ENCODE measurements at places on chromosomes 13 and 19.

DNA sequence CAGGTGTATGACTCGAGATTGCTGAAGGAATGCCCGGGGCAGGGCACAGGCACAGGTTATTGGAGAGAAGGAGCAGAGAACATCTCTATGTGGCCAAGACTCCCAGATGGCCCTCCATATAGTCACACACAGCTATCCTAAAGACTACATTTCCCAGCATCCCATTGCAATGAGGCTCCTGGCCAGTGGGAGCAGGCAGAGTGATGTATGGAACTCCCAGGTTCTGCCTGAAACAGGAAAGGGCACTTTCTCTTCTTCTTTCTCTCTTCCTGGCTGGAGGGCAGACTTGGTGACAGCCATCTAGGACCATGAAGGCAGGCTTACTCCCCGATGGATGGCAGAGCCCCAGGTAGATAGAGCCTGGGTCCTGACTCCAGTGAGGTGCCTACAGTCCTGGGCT, 13.5 kb downstream of the PPP1R13L start:
- no peak for DNase-seq

DNA sequence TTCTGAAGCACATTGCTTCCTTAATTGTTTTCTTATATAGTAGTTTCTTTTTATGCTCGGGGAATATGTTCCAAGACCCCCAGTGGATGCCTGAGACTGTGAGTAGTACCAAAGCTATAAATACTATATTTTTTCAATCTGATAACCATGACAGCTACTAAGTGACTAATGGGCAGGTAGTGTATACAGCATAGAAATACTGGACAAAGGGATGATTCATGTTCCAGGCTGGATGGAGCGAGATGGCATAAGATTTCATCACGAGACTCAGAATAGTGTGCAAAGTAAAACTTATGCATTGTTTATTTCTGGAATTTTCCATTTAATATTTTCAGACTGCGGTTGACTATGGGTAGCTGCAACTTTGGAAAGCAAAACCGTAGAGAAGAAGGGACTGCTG, 47.9 kb upstream of the OLFM4 start:
- no peak for DNase-seq

- no peak for DNase-seq
Observed at GRCh38 chr13:30965380-30965779, 32.9 kb downstream of the TEX26 start.

DNA sequence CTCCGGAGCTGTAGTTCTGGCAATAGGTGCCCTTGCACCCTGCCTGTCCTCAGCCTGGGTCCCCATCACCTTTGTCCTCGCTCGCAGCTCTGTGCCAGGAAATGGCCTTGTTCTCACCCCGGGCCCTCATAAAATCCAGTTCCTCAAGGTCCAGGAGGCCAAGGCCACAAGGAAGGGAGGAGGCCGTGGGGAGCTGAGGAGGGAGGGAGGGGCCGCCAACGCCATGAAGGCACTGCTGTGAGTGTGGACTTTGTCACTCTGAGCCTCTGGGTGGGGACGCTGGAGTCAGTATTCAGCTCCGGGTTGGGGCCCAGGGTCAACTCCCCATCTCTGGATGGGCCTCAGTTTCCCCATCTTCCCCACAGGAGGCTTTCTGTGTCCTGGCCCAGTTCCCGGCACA, 9.2 kb upstream of the GNA11 start:
- no peak for DNase-seq

- DNase-seq = no peak
Observed at GRCh38 chr13:90835826-90836225, 511.7 kb upstream of the MIR17HG start.

DNA sequence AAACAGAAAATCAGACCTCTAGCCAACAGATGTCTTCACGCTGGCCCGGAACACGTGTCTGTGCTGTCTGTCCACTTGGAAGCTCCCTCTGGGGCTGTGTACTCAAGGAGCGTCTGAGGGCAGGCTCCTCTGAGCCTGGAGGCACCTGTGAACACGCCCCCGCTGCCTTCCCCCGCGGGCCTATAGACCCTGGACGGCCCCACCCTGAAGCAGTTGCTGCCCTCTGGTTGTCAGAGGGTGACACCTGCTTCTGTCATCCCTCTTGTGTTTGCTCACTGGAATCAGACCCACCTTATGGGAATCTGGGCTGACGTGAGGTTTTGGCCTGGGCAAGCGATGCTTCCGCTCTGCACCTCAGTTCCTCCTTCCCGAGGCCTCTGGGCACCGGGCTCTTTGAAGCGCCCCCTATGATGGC, 19.2 kb downstream of the EPN1 start:
- no peak for DNase-seq

DNA sequence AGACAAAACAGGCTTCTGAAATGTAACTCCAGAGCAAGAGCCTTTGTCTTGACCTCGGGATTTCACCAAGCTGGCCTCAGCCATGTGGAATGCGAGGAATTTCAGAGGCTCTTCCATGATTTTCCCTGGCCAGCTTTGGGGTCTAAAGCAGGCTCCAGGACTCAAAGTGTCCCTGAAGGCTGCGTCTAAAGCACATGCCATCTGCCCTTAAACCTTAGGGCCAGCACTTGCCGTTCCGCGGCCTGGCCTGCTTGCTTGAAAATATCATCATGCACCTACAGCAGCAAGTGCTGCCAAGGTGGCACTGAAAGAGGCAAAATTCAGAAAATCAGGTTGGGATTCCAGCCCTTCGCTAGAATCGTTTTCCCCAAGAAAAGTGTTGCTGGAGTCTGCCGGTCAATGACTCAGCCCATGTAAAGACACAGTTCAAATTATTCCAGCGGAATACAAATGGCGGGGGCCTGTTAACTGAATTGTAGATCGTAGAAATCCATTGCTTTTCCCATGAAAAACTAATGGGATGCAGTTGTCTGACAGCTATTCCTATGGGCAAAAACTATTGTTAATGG, 105.7 kb upstream of the RAP2A start:
- no peak for DNase-seq

- no peak for DNase-seq
Observed at GRCh38 chr19:46967578-46968032, 52.0 kb upstream of the NPAS1 start.

DNA sequence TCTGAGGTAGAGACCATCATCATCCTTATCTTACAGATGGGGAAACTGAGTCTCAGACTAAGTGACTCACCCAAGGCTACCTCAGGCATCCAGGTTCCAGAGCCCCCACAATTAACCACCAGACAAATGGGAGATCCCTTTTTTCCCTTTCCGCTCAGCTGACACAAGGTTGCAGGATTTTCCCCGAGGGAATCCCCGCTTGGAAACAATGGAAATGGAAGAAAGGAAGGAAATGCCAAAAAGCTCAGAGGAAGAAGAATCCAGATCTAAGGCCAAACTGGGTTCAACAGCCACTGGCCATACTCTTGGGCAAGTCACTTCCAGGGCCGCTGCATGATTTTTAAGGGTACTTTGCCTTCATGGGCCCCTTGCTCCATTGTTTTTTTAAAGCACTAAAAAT, 1.6 kb downstream of the ZNF71 start:
- DNase-seq = no peak

GRCh38 chr19:15457701-15458484, 6.5 kb downstream of the RASAL3 start:
- DNase-seq = no peak

- DNase-seq = no peak
Observed at GRCh38 chr13:28566283-28566682, 71.4 kb upstream of the FLT1 start.

GRCh38 chr19:13795595-13796300, 505 bp downstream of the ZSWIM4 start:
- DNase-seq = no peak

DNA sequence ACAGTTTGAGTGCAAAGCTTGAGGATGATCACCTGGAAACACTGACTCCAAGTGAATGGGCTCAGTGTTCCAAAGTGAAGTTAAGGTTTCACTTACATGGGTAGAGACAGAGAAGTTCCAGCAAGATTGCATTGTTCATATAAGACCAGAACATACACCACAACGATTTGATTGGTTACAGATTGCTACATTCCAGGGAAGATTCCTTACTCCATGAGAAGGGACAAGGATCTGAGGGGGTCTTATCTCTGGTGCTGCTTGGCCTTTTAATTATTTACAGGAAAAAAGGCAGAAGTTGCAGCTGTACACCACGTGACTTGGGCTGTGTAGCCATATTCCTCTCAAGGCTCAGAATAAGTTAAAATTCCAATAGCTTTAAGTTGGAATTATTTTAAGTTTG, 12.3 kb downstream of the WDFY2 start:
- DNase-seq = no peak

DNA sequence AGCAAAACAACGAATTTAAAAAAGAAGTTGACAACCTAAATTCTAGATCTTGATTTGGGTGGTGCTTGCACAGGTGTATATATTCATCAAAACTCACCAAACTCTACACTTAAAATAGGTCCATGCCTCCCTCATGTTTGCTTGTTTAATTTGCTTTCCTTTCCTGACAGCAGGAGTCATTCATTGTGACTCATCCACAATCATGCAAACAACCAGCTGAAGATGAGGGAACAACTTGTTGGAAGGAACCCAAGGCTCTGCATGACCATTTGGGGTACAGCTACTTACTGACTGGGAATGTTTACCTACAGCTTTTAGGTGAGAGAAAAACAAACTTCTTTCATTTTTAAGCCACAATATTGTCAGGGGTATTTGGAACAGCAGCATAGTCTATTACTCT, 96.6 kb downstream of the RXFP2 start:
- DNase-seq = no peak

DNA sequence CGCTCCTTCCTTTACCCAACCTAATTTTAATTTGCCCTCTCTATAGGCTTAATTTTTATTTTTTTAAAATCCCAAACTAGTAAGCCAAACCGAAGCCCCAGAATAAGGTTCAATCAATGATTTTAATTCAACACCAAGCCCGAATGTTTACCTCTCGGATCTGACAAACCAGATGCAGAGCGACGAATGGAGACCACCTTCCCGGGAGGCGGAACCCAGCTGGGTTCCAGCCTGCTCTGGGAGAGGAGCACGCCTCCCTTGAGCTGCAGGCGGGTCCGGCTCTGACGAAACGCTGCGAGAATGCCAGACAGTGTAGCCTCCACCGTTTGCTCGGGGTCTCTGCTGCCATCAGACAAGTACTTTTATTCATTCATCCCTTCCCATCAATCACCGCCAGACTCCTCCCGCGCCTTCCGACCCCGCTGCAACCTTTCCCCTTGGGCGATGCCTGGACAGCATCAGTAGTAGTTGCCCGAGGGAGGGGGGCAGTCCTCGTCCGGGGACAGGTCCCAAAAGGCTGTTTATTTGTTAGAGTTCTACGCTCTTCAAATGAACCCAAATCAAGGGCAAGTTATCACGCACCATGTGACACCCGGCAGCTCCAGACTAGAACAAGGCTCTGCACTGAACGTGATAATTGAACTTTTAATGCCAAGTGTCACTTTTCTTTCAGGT, 752 bp upstream of the EDNRB start:
- no peak for DNase-seq

DNA sequence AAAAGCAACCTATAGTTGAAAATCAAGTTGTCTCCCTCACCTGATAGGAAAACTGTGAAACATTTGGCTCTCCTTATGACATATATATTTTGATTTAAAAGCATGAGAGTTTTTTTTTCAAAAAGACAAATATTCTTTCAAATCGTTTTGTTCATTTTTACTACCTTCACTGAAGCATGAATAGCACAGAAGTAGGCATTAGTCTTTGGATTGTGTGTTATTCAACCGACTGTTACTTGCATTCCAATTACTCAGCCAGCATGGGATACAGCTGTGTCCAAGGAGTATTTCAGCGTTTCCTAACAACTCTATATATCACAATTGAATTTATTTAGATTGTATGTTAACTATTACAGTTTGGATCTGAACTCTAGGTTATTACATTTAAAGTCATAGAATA, 135.2 kb downstream of the PCDH9 start:
- no peak for DNase-seq

GRCh38 chr19:47005873-47006272, 13.8 kb upstream of the NPAS1 start:
- no peak for DNase-seq

- no peak for DNase-seq
Observed at GRCh38 chr13:111139873-111140561, 24.9 kb downstream of the ARHGEF7 start.

DNA sequence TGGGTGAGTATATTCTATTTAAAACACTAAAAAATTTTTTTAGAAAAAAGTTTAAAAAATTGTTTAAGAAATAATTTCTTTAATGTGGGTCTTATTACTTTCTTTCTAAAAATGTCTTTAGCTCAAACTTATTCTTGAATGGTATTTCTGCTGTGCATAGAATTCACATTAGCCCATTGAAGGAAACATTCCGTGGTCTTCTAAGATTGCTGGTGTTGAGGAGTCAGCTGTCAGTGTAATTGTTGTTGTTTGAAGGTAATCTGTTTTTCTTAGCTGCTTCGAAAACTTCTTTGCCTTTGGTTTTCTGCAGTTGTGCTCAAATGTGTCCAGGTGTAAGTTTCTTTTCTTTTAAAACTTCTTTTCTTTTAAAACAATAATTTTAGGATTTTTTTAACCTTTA, 85.4 kb upstream of the KLF12 start:
- DNase-seq = no peak

DNA sequence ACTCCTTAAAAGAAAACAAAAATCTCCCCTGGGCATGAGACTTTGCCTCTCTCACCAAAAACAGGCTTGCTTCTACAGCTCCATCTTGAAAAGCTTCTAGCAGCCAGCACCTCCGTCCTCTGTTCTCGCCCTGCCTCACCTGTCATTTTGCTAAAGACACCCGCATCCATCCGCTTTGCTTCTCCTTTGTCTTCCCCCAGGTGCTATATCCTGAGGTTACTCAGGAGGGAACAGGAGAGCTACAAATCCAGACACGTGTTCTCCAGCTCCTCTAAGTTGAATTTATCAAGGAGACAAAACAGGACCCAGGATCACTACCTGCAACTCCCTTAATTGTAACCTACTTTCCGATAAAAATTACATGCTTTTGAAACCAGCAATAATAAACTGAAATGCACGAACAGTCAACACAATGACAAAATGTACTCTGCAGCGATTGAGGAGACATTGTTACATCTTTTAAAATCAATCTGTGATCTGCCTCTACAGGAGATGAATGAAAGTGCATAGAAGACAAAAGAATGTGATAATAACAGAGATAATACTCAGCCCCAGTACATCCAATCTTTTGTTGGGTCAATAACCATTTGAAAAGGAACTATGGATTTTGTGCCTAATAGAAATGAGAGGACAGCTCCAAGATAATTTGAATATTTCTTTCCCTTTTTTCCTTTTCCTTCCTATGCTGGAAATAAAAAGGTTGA, 221.2 kb downstream of the DCLK1 start:
- no peak for DNase-seq

DNA sequence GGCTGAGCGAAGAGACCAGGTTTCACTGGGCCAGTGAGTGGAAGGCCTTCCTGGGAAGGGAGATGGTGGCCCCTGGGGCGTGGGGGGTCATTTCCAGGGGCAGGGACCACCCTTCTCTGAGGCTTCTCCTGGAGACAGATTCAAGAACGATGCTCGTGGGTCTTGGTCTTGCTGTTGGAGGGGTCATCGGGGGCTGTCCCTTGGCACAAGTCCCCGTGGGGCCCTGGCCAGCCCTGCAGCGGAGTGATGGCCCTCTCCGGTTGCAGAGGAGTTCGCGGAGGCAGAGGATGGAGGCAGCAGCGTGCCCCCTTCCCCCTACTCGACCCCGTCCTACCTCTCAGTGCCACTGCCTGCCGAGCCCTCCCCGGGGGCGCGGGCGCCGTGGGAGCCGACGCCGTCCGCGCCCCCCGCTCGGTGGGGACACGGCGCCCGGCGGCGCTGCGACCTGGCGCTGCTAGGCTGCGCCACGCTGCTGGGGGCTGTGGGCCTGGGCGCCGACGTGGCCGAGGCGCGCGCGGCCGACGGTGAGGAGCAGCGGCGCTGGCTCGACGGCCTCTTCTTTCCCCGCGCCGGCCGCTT, 4.8 kb downstream of the TTC9B start:
- DNase-seq = no peak

Data from AG04449 (cell line).